ENCODE measurements at places on chromosomes 5 and 9.

- DNase-seq, result no peak
Measured at GRCh38 chr9:14692470-14693250, 572 bp downstream of the ZDHHC21 start.

GRCh38 chr9:94807556-94807955, 81.1 kb downstream of the AOPEP start:
- DNase-seq, result no peak

GRCh38 chr5:95786821-95787418, 35.6 kb downstream of the GLRX start:
- DNase-seq, result no peak

GRCh38 chr5:126527892-126528291, 67.1 kb downstream of the ALDH7A1 start:
- DNase-seq, result no peak

GRCh38 chr5:74179179-74179578, 461.3 kb downstream of the ENC1 start:
- DNase-seq, result no peak

GRCh38 chr9:121947775-121948174, 145.3 kb downstream of the TTLL11 start:
- no peak for DNase-seq

GRCh38 chr9:19493876-19494275, 85.1 kb downstream of the ACER2 start:
- DNase-seq, result no peak

DNA sequence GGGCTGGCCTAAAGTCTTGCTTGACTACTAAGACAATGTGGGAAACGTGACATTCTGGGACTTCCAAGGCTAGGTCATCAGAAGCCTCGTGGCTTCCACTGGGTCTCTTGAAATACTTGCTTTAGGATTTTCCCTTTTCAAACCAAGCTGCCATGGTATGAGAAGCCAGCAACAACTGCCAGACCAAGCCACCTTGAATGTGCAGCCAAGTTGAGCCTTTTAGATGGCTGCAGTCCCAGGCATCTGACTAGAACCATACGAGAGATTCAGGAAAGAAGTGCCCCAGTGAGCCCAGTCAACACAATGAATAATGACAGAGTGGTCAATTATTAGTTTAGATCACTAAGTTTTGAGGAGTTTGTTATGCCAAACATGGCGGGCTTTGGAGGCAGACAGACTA, 143.3 kb downstream of the SLF1 start:
- no peak for DNase-seq

DNA sequence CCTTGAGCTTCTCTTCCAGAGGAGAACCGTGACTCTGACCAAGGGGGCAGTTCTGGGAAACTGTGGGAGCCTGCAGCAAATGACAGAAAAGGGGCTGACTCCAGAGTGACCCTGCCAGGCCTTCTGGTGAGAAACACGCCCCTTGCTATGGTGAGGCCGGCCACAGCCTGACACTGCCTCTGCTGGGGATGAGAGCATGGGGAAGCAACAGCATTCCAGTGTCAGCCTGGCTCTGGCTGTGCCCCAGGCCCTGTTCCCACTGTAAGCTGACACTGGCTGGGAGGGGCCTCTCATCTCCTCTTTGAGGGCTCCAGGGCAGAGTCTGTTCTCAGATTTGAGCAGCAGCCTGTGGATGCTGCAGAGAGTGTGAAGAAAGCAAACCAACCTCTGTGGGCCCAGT, 180.0 kb upstream of the IL12B start:
- no peak for DNase-seq

GRCh38 chr5:133828722-133829121, 139.7 kb downstream of the C5orf15 start:
- DNase-seq, result no peak

Data from HCT116 (cell line).